ENCODE measurements at places on chromosomes 1 and 21.

GRCh38 chr1:68827261-68827660, 330.4 kb upstream of the DEPDC1 start:
- DNase-seq: no peak

GRCh38 chr1:232476538-232476950, 153.4 kb downstream of the SIPA1L2 start:
- no peak for DNase-seq

DNA sequence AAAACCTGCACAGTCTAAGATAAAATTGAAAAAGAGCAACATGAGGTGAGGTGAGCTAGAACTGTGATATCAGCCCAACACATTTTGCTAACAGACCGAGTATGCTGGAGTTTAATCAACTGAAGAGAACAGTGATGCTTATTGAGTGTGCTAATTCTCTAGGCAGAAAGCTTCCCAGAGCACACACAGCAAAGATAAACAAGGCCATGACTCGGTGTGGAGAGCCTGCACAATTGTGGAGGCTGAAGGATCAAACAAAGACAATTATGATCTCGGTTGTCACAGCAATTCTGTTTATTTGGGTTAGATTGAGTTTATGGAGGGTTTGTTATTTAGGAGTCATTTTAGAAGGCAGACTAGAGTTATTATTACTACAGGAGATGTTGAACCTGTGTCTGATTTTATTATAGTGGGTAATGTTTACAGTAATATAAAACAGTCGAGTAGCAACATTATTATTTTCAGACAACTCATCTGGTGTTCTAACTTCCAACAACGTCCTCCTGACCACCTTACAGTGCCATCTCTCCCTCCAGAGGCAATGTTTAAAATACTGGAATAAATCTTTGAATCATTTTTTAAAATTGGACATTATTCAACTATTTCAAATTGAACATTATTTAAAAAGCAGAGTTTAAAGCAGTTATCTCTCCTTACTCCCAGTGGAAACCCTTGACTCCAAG, 40.2 kb downstream of the DPT start:
- DNase-seq: no peak

GRCh38 chr1:165112260-165112659, 244.3 kb downstream of the LMX1A start:
- no peak for DNase-seq

GRCh38 chr1:167562702-167563101, 9.1 kb upstream of the CREG1 start:
- DNase-seq: no peak

- DNase-seq: no peak
Measured at GRCh38 chr1:46181343-46182260, 5.3 kb upstream of the P3R3URF start.
